ENCODE measurements at places on chromosomes 3 and 15.

- DNase-seq, result peak; percentile 76
These were observed 293.3 kb downstream of the MEX3B start for GRCh38 chr15:81752546-81752942.

DNA sequence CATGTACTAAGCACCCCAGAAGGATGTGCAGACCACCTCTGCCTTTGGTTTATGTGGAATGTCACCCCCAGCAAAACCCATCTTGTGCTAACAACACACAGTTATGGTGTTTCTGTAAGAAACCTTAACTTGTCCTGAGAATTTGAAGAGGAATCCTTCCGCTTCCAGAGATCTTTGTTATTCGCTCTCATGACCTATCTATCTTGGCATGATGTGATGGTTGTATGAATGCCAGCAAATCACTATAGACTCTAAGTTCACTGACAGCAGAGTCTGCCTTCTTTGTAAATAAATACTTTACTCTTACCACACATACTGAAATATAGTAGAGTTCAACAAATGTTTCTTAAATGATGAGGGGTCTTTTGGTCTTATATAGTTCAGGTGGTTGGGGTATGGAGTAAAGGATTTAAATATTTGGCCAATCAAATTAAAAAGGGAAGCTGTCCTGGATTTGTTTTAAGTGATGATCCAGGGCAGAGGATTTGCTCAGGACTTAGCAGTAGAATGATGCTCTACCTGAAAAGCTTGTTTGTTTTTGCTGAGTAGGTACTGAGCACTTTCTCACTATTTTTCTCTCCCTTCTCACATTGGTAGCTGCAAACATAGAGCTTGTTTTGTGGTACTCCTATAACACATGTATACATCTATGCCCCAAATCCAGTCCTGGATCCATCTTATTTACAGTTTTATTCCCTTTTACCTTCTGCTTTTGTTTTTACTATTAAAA lies 27.9 kb upstream of the RTP1 start:
- no peak for DNase-seq

DNA sequence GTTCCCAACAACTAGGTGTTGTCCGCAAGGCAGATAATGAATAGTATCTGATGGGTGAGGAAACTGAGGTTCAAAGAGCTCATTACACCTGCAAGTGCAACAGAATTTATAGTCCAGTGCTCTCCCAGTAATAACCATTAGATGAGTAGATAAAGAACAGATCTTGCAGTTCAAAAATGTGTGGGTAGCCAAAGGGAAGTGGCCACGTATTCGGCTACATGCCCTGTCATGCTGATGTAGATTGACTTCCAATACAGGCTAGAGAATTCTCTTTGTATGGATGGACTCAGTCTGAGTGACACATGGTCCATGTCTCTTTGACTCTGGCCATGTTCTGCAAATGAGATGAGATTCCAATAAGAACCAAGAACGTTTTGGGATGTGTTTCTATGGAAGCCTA lies 187.9 kb upstream of the LPP start:
- DNase-seq, result peak; percentile 13

DNA sequence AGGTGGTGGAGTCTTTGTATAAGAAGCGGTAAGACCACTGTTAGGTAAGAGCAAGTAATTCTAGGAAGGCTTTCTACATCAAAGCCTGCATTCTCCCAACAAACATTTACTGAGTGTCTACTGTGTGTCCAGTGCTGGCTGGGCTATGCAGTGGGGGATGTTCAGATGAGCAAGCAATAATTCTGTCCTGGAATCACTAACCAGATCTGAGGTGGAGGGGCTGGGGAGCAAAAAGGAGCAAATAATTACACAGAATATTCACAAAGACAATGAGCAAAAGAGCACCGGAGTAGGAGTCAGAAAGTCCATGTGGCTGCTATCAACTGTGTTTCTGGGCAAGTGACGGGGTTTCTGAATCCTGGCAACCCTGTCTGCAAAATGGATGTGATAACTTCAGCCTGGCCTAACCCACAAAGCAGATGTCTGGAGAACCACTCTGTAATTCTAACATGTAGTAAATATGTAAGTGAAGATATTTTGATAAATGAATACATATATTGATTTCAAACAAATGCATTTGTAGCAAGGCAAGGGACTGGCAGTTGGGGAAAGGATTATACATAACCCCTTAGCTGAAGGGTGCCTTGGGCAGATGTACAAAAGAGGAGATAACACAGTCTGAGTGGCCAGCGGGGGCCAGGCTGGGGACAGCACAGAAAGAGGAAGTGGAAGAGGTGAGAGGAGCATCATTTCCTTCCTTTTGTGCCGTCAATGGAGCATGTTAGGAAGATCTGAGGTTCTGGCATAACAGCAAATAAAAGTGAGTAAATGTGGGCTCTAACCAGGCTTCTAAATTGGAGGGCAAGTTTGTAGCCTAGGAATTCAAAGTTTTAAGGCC lies 28.8 kb downstream of the CYP8B1 start:
- peak; percentile 63 for DNase-seq

DNA sequence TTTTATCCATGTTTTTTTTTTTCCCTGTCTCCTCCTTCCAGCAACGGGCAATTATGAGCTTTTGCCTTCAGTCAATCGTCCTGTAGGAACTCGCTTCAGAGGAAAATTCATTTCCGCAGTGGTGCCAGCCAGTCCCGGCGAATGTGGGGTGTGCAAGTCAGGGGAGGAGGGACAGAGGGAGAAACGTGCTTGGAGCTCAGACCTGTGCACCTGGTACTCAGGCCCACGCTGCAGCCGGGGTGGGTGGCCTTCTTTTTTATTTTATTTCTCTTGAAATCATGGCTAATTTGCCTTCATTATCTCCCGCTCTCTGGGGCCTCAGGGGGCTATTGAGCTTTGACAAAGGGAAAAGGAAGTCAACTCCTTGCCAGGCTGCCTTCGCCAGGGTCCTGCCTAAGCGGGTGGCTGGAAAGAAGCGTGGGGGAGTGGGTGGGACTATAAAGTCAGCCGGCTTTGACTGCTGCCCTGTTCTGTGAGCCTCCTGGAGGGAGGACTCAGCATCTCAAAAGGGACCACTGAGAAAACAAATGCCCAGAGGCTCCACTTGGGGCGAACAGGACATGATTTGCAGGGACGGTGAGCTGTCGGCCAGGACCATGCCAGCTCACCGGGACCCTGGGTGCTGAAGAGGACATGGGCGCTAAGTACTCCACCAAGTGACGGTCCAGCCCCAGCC lies 5.5 kb downstream of the GRIP2 start:
- no peak for DNase-seq
